ENCODE measurements at places on chromosomes 2 and 18.
A peak's percentile ranks its signal among the peaks of the same experiment; 100 is the strongest.

- DNase-seq, result peak; percentile 58
Observed at GRCh38 chr2:231708773-231709635, 679 bp downstream of the PTMA start.

- no peak for DNase-seq
Observed at GRCh38 chr2:130832296-130832940, 4.3 kb upstream of the ARHGEF4 start.

DNA sequence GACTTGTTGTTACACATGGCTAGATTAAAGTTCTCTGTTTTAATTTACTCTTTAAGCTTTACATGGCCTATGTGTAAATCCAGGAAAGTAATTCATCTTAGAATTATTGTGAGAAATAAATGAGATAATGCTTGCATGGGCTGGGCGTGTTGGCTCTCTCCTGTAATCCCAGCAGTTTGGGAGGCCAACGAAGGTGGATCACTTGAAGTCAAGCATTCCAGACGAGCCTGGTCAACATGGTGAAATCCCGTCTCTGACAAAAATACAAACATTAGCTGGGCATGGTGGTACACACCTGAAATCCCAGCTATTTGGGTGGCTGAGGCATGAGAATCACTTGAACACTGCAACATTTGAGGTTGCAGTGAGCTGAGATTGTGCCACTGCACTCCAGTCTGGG is 4.3 kb upstream of the RIF1 start:
- no peak for DNase-seq

DNA sequence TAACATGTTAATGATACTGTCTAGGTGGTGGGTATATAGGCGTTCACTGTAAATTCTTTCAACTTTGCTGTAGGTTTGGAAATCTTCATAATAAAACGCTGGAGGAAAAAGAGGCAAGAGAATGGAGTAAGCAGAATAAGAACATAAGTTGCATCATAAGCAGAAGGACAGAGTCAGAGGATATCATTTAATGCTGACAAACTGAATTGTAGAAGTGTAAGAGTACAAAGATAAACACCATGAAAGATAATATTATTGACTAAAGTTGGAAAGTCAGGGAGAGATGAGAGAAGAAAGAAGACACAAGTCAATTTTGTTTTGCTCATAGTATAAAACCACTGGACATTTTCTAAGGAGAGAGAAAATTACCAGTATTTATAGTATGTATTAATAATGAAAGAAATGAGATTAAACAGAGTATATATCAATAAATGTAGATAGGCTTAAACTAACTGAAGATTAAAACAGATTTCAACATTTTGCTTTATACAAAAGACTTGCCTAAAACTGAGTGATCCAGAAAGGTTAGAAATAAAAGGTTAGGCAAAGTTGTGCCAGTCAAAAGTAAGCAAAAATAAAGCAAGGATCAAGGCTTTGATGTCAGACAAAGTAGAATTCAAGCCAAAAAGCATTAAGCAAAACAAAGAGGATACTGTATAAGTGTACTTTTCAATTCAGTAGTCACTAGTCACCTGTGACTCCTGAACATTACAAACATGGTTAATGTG is 42.4 kb upstream of the VIT start:
- DNase-seq, result no peak

DNA sequence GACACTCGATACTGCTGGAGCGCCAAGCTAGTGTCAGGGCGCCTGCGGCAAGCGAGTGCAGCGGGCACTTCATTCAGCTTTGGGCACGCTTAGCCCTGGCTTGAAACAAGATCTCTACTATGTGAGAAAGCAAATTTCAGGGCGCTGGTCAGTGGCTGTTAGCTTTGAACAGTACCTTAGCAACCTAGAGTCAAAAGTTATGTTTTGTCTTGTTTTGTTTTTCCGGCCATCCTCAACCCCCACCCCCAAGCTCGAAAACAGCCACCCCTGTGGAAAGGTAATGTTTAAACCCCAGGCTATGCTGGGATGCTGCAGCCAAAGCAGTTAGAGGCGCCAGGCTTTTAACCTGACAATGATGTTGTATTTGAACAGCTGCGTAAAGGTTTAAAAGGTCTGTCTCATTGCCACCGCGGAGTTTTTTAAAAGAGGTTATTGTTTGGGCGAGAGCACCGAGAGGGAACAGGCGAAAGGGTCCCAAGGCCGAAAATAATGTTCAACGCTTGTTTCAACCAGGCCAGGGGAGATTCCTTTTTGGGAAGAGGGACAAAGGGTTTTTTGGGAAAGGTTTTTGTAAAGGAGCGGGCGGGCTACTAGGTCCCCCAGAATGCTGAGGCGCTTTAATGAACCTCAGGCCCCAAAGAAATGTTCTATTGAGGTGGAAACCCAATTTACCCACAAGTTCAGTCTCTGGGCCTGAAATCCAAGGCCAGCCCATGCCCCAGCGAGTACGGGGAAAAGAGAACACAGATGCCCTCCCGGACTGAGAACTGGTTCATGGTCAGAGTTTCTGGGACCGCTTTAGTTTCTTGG is 2.3 kb upstream of the HOXD10 start:
- no peak for DNase-seq

Data from T-helper 1 cell (primary cell).